ENCODE measurements at places on chromosomes 1 and 21.

- H3K4me3 ChIP-seq, result no peak overlapping the region
- H3K27ac ChIP-seq, result no peak overlapping the region
- H3K4me1 ChIP-seq, result peaks cover 33% of the 10 kb centered on the region
- peaks cover 7% of the 10 kb centered on the region for H3K27me3 ChIP-seq
- H3K36me3 ChIP-seq, result no peaks in the 10 kb centered on the region
Measured at GRCh38 chr1:203072002-203072602, 13.7 kb downstream of the MYOG start.

DNA sequence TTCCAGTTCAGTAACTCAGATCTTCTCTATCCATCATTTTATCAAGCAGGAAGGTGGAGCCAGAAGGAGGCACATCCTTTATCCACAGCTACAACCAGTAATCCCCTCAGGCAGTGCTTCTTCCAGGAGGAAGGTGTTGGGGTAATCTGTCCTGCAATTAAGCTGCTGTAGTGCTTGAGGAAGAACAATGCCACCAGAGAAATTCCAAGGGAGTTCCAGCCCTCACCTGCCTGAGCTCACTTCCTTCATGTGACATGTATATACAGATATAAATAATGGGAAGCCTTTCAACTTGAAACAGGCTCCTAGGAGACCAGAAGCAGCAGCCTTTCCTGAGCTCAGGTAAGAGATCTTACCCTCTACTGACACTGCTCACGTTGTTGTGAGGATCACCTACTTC lies 2.2 kb upstream of the IL20 start:
- H3K4me1 ChIP-seq, result peaks cover 4% of the 10 kb centered on the region
- H3K27me3 ChIP-seq, result no peaks in the 10 kb centered on the region
- no peak for DNase-seq
- no peak overlapping the region for H3K4me3 ChIP-seq
- no peak overlapping the region for H3K27ac ChIP-seq

DNA sequence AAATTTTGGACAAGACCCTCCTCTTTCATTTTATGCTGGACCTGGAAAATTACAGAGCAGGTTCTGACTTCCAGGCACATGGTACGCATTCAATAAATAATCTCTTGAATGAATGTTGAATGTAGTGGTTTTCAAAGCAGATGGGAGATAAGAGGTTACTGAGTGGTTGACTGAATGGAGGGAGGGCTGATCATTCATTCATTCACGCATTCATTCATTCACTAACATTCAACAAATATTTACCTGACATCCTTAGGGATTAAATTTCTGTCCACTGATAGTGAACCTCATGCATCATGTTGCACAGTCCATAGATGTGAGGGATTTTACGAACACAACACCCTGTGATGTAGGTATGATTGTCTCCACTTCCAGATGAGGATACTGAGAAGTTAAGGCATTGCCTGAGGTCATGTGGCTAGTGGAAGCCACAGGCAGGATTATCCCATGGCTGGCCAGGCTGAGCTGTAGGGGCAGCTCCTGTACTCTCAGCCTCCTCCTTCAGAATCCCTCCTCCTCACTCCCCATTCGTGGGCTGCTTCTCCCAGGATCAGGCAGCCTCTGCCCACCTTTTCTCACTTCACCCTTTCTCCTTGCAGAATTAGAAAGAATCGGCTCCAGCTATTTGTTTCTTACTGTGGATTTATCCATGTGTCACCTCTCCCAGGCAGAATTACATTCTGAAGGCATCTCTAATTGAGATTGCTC lies 48.4 kb upstream of the ATP5PO start:
- H3K27me3 ChIP-seq, result no peaks in the 10 kb centered on the region
- DNase-seq, result no peak
- no peaks in the 10 kb centered on the region for H3K36me3 ChIP-seq
- H3K27ac ChIP-seq, result no peak overlapping the region
- no peak overlapping the region for H3K4me3 ChIP-seq

GRCh38 chr1:68908316-68908715 lies 411.4 kb upstream of the DEPDC1 start:
- no peaks in the 10 kb centered on the region for H3K36me3 ChIP-seq
- H3K4me1 ChIP-seq, result no peaks in the 10 kb centered on the region
- H3K27me3 ChIP-seq, result no peaks in the 10 kb centered on the region

DNA sequence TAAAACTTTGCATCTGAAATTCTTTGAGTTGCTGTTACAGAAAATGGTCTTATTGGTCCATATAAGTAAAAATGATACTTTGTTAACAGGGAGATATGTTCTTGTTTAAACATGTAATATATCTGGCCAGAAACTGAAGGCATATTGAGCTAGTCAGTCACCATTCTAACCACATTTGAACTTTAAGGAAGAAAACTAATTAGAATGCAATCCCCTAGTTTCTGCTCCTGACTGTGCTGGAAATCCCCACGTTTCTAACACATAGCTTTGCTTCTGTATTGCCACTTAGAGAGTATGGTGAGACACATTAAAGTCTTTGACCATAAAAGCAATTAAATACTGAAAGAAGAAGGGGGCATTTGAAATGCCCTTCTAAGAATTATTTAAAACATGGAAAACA lies 32.1 kb upstream of the HIVEP3 start:
- DNase-seq, result no peak
- no peaks in the 10 kb centered on the region for H3K36me3 ChIP-seq
- H3K4me3 ChIP-seq, result no peak overlapping the region
- H3K4me1 ChIP-seq, result no peaks in the 10 kb centered on the region

GRCh38 chr1:49351768-49352167 lies 575.1 kb upstream of the BEND5 start:
- no peaks in the 10 kb centered on the region for H3K36me3 ChIP-seq
- H3K27me3 ChIP-seq, result no peaks in the 10 kb centered on the region
- DNase-seq, result no peak
- no peaks in the 10 kb centered on the region for H3K4me1 ChIP-seq

- no peak overlapping the region for H3K4me3 ChIP-seq
- H3K4me1 ChIP-seq, result no peaks in the 10 kb centered on the region
Measured at GRCh38 chr1:241560146-241560848, 28.1 kb downstream of the KMO start.

GRCh38 chr1:225655509-225656258 lies 2.8 kb upstream of the ENAH start:
- no peaks in the 10 kb centered on the region for H3K36me3 ChIP-seq
- peak overlapping the region; percentile 62 for H3K27ac ChIP-seq
- no peak for DNase-seq
- H3K27me3 ChIP-seq, result no peaks in the 10 kb centered on the region
